AG10803 (cell line): ENCODE measurements at places on chromosomes 16 and 17.

GRCh38 chr17:51434434-51435170 lies 174.3 kb downstream of the UTP18 start:
- no peak for DNase-seq

DNA sequence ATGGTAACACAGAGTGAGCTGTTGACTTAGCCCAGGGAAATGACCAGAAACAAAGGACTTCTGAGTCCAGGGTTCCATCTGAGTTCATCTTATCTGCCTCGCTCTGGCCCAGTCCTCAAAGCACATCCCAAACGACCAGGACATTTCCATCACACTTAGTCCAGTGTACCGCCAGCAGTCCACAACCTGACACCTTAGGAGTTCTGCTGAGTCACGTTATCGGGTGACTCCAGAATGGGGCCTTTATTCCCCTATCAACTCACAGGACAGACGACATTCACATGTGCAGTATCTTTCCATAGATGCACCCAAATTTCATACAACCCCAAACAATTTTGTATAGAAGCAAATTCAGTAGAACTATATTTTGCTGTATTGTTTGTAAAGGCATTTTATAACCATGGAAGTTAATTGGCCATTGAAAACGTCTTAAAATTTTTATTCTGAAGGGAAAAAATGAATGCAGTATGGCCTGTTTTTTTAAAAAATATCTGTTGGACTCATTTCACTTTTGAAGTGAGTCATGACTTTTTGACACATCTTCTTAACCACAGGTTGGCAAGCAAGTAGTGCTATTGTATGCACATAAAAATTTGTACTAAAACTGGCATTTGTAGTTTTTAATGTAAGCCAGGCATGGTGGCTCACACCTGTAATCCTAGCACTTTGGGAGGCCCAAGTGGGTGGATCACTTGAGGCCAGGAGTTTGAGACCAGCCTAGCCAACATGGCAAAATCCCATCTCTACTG lies 46.3 kb downstream of the ZNF18 start:
- peak; percentile 12 for DNase-seq

- no peak for DNase-seq
Observed at GRCh38 chr17:83143817-83144231, 64.4 kb downstream of the METRNL start.

DNA sequence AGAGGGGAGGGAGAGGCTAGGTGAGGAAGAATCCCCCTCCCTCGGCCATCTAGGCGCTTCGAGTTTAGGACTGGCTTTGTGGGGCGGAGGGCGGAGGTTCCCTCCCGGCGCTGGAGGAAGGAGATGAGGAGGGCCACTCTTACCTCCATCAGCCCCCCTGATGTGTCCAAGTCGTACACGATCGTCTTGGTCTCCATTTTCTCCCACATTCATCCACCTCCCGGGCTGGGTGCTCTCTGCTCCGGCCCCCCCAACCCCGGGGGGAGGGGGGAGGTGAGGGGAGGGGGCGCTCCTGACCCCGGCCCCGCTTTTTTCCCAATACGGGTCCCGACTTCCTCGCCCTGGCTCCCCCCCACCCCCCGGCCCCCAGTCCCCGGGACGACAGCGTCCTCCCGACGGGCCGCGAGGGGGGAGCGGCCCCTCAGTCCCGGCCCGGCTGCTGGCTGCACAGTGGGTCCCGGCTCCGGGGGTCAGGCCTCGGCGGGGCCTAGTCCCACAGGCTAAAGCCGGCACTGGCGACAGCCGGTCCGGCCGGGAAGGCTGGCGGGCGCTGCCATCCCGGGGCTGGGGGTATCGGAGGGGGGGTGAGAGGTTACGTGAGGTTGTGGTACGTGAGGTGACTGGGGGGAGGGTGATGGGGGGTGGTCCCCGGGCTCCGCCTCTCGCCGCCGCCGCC lies 428 bp downstream of the PHF12 start:
- DNase-seq, result no peak

- no peak for DNase-seq
Observed at GRCh38 chr16:2950773-2951172, 13.3 kb upstream of the KREMEN2 start.

DNA sequence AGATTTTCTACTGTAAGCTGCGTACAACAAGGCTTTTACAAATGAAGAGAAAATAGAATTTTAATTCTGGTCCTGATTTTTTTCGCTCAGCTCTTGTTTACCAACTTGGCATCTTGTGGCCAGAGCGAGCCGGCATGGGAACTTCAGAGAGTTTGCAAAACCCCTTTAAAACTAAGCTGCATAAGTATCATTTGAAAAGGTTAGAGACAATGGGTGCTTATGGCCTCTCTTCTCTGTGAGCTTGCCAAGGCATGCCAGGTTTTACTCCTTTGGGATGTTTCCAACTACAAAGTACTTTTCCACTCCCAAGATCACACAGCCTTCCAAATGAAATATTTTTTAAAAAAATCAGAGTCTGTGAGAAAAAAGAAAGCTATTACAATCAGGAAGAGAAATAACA lies 62.4 kb upstream of the FA2H start:
- no peak for DNase-seq

- DNase-seq, result no peak
Observed at GRCh38 chr17:45101546-45101882, 30.8 kb downstream of the PLCD3 start.
